Upper lobe of left lung (tissue), 6 donors: ENCODE measurements at places on chromosomes 6 and 20. TPM values are rescaled to one million over a fixed set of nuclear protein-coding genes. Genes with fewer than 3 reads are reported as not detected.

FOXP4 gene
- total RNA-seq = 38.7 TPM

ME1 gene
- 12.7 TPM for total RNA-seq

L3MBTL1 gene
- 4.9 TPM for total RNA-seq

DEFB112 gene
- total RNA-seq = not detected

SGK2 gene
- total RNA-seq = 1.2 TPM

ARG1 gene
- total RNA-seq = 5.1 TPM

MCHR2 gene
- not detected for total RNA-seq

HLA-DQB1 gene
- total RNA-seq = 56.1 TPM

RFX6 gene
- total RNA-seq = not detected

MYB gene
- 4.4 TPM for total RNA-seq

UNC5CL gene
- 12.6 TPM for total RNA-seq

SPATS1 gene
- total RNA-seq = not detected

ERVFRD-1 gene
- 1.3 TPM for total RNA-seq

UNC93A gene
- total RNA-seq = not detected

FERMT1 gene
- 1.5 TPM for total RNA-seq

CEP57L1 gene
- total RNA-seq = 34.6 TPM

LY86 gene
- 7.9 TPM for total RNA-seq

PPP1R14C gene
- total RNA-seq = 16.9 TPM

ECI2 gene
- 25.1 TPM for total RNA-seq

RIPOR3 gene
- 4.1 TPM for total RNA-seq

PRPH2 gene
- total RNA-seq = 0.76 TPM

WFDC12 gene
- 3.4 TPM for total RNA-seq

FGD2 gene
- 192 TPM for total RNA-seq
